ENCODE measurements at places on chromosomes 1 and 21.

DNA sequence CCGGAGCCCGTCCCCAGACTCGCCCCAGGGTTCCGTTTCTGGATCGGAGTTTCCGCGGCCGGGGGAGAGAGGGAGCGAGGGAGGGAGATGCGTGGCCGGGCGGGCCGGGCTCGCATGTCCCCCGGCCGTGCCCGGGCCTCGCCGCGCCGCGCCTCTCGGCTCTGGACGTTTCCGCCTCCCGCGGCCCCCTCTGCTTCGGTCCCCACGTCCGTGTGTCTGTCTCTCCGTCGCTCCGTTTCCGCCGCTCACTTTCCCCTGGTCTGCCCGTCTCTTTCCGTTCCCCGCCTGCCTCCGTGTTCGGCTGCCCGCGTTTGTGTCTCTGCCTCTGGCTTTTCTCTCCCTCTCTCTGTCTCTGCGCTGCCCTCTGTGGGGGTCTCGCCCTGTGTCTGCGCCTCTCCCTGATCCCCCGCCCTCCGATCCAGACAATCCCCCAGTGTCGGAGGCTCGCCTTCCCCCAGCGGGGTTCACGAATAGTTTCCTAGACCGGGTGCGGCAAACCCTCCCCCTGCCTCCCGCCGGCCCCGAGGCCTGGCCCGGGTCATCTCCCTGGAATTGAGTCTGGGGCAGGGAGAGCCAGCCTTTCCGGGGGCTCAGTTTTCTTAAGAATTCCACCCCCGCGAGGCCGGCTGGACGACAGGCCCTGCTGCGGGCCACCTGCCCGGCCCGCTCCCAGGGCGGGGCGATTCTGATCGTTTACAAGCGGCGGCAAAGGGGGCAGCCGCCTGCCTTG lies 735 bp downstream of the NBL1 start:
- no peak for DNase-seq
- peak overlapping the region; percentile 93 for H3K4me3 ChIP-seq
- no peaks in the 10 kb centered on the region for H3K27me3 ChIP-seq
- peaks cover 1% of the 10 kb centered on the region for H3K36me3 ChIP-seq
- peaks cover 18% of the 10 kb centered on the region for H3K4me1 ChIP-seq
- peak overlapping the region; percentile 89 for H3K27ac ChIP-seq

DNA sequence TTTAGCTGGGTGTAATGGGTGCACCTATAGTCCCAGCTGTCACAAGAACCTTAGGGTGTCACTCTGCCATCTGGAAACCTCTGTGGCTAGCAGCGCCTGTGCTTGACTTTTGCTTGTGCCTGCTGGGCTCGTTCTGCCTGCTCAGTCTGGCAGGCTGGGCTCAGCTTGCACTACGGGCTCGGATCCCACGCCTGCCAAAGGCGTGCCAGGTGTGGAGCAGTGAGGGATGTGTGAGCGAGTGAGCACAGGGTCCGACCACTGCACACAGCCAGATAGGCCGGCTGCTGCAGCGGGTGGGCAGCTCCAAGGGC lies 2.8 kb upstream of the LSM10 start:
- no peak for DNase-seq
- H3K27me3 ChIP-seq = no peaks in the 10 kb centered on the region
- no peaks in the 10 kb centered on the region for H3K36me3 ChIP-seq
- peaks cover 5% of the 10 kb centered on the region for H3K4me1 ChIP-seq

DNA sequence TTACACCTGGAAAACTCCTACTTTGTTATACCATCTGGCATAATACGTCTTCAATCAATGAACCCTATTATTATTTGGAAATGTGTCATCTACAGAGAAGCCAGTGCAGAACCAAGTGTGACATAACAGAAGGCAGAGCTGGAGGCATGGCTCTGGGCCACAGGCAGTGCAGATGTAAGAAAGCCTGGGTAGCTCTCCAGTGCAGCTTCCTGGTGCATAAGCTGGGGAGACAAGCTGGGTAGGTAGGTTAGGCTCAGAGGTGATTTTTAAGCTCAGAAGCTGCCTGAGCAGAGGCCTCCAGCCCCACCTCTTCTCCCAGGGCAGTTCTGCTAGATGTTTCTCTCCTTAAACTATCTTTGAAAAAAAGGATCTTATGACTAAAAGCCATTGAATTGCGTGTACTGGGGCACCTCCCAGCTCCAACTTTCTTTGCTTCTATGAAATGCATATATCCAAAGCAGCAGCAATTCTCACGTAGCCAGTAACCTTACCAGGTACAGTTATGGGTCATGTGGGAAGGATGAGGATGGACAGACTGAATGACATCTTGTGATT lies 30.7 kb downstream of the AKNAD1 start:
- no peak overlapping the region for H3K27ac ChIP-seq
- H3K4me3 ChIP-seq = no peak overlapping the region
- H3K4me1 ChIP-seq = peaks cover 18% of the 10 kb centered on the region
- no peaks in the 10 kb centered on the region for H3K36me3 ChIP-seq
- H3K27me3 ChIP-seq = no peaks in the 10 kb centered on the region

GRCh38 chr21:29148530-29148929 lies 18.1 kb downstream of the MAP3K7CL start:
- H3K36me3 ChIP-seq = no peaks in the 10 kb centered on the region
- H3K4me1 ChIP-seq = peaks cover 30% of the 10 kb centered on the region
- peak; percentile 75 for DNase-seq
- no peak overlapping the region for H3K4me3 ChIP-seq
- no peaks in the 10 kb centered on the region for H3K27me3 ChIP-seq
- peak overlapping the region; percentile 26 for H3K27ac ChIP-seq

DNA sequence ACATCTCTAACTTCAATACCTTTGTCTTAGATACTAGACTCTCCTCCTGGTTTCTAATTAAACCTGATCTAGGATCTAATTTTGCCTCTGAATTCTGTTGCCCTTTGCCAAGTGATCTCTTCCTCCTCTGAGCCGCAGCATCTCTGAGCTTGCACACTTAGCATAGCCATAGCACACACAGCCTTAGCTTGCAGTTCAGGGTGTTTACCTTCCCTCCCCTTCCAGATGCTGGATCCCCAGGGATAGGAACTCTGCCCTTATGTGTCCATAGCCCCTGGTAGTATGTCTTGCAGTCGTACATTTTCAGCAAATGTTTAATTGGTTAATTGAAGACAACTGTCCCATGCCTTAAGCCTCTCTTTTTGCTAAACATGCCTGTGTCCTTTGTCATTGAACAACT lies 30.3 kb downstream of the SELL start:
- H3K36me3 ChIP-seq = no peaks in the 10 kb centered on the region
- no peaks in the 10 kb centered on the region for H3K27me3 ChIP-seq
- H3K27ac ChIP-seq = no peak overlapping the region
- no peaks in the 10 kb centered on the region for H3K4me1 ChIP-seq
- DNase-seq = no peak

DNA sequence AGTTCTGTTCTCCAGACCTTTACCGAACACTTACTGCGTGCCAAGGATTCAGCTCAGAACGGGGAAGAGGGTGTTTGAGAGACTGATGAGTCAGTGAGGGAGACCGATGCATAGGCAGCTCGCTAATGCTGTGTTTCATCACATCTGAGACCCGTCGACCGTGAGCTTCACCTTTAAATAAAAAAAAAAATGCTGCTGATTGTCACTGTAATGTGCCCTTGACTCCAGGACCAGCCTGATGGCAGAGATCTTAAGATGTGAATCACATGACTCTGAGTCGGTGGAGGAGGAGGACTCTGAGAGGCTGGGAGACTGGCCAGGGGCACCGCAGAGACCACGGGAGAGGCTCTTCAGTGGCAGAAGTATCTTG lies 28.8 kb downstream of the SPSB1 start:
- no peaks in the 10 kb centered on the region for H3K27me3 ChIP-seq
- no peak overlapping the region for H3K4me3 ChIP-seq
- no peak overlapping the region for H3K27ac ChIP-seq
- peaks cover 5% of the 10 kb centered on the region for H3K36me3 ChIP-seq

DNA sequence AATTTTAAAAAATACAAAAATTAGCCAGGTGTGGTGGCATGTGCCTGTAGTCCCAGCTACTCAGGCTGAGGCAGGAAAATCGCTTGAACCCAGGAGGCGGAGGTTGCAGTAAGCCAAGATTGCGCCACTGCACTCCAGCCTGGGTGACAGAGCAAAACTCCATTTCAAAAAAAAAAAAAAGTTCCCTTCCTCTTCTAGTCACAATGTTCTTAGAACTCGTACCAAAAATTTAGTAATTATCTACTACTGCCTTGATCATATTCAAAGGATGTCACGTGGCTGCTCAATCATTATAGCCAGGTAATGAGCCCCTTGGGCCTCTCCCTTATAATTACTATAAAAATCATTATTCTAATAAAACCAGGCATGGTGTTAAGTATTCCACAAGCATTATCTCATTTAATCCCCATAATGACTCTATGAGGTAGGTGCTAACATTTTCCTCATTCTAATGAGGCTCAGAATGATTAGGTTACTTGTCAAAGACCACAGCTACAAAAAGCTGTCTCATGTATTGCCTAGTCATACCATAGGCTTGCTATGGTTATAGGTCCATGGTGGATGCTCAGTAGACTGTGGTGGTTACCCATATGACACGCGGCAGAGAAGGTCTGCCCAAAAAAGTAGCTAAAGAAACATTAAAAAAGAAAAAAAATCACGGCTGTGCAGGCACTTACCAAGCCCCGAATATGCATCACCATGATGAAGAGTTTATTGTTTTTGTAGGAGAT lies 15.5 kb upstream of the PPP1R15B start:
- H3K36me3 ChIP-seq = no peaks in the 10 kb centered on the region
- no peak overlapping the region for H3K27ac ChIP-seq
- H3K27me3 ChIP-seq = no peaks in the 10 kb centered on the region
- H3K4me1 ChIP-seq = peaks cover 9% of the 10 kb centered on the region

GRCh38 chr21:32544697-32545096 lies 40.6 kb downstream of the TCP10L start:
- H3K4me1 ChIP-seq = no peaks in the 10 kb centered on the region
- no peaks in the 10 kb centered on the region for H3K27me3 ChIP-seq
- DNase-seq = no peak
- no peak overlapping the region for H3K4me3 ChIP-seq
- H3K27ac ChIP-seq = no peak overlapping the region
- H3K36me3 ChIP-seq = no peaks in the 10 kb centered on the region

GRCh38 chr1:182357913-182358312 lies 33.7 kb downstream of the GLUL start:
- H3K36me3 ChIP-seq = no peaks in the 10 kb centered on the region
- no peak for DNase-seq
- H3K4me1 ChIP-seq = no peaks in the 10 kb centered on the region
- no peaks in the 10 kb centered on the region for H3K27me3 ChIP-seq
- H3K4me3 ChIP-seq = no peak overlapping the region

- no peaks in the 10 kb centered on the region for H3K4me1 ChIP-seq
- H3K27ac ChIP-seq = no peak overlapping the region
- H3K27me3 ChIP-seq = peaks cover 7% of the 10 kb centered on the region
- H3K4me3 ChIP-seq = no peak overlapping the region
Observed at GRCh38 chr1:160161965-160162705, 10.7 kb downstream of the ATP1A4 start.

DNA sequence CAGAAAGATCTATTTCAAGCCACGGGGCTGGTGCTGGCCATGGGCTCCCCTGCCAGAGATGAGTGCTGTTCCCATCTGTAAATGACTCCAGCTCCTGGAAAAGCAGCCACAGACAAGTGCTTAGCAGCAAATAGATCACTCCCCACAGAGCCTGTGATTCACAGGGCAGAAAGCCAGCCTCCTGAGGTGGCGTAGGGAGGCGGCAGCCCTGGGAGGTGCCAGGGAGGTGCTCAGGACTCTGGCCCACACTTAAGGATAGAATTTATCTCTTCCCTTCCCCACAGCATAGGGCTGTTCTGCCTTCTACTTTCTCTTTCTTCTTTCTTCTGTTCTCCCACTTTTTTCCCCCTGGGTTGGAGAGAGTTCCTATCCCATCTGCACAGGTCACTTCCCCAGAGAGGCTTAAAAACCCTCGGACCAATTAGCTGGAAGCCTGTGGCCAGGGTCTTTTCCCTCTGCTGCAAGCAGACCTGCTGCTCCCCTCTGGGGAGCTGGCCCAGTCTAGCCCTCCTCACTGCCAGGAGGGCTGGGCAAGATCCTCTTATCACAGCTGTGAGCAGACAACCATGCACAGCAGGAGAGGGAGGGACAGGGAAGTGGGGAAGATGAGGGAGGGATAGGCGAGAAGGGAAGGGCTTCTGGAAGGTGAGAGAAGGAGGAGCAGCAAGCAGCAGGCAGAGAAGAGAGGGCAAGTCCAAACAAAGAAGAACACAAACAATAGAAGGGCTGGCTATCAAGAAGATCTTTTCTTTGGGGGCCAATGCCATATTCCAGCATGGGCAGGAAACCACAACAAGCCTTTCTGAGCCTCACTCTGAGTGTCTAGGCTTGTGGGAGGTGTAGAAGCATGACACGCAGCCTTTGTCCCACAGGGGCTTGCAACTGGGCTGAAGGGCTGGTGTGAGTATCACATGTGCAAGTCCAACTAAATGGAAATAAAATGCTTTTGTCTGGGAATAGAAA lies 41.0 kb downstream of the KCND3 start:
- no peaks in the 10 kb centered on the region for H3K27me3 ChIP-seq
- peak; percentile 34 for DNase-seq
- no peak overlapping the region for H3K4me3 ChIP-seq
- H3K36me3 ChIP-seq = no peaks in the 10 kb centered on the region

DNA sequence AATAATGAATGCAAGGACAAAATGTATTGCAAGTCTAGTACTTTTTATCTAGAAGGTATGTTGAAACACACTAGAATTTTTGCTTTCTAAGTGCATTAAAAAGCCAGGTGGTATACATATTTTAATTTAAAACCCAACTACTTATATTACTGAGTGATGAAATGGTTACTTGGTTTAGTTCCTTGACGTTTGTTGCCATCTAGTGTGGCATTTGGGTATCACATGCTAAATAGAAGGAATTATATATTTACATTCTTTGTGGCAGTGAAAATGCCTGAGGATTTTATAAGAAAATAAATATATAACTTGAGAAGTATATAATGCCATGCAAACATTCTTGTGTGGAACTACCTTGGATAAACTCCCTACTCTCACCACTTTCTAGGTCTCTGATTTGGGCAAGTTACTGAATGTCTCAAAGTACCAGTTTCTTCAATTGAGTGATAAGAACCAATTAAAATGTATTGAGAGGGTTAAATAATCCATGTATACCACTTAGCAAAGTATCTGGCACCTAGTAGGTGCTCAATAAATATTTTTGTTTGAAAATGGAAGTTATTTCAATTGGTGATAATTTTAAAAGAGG lies 69.6 kb downstream of the SDCCAG8 start:
- DNase-seq = peak; percentile 52
- H3K36me3 ChIP-seq = no peaks in the 10 kb centered on the region
- no peaks in the 10 kb centered on the region for H3K27me3 ChIP-seq
- no peaks in the 10 kb centered on the region for H3K4me1 ChIP-seq

- H3K27ac ChIP-seq = no peak overlapping the region
- no peaks in the 10 kb centered on the region for H3K36me3 ChIP-seq
- DNase-seq = no peak
- H3K27me3 ChIP-seq = no peaks in the 10 kb centered on the region
- H3K4me3 ChIP-seq = no peak overlapping the region
Observed at GRCh38 chr1:62234688-62235087, 40.0 kb downstream of the L1TD1 start.

DNA sequence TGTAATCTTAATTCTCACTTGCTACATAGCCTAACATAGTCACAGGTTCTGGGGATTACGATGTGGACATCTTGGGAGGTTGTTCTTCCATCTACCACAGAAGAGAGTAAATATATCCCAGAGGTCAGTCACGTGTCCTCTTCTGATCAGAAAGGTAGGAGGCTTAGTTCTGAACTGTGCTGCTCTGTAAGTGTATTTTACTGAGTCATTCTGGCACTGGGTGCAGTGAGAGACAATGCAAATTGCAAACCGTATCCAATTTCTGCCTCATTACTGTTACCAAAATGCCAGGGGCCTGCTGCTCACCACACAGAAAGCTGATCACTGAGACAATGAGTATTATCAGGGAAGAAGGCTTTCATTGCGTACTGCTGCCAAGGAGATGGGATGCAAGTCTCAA lies 104.0 kb downstream of the GABPA start:
- DNase-seq = peak; percentile 67
- H3K4me1 ChIP-seq = no peaks in the 10 kb centered on the region
- H3K4me3 ChIP-seq = no peak overlapping the region
- no peaks in the 10 kb centered on the region for H3K36me3 ChIP-seq
